Effector memory CD4-positive, alpha-beta T cell (primary cell): ENCODE measurements at places on chromosomes 12 and 14.

DNA sequence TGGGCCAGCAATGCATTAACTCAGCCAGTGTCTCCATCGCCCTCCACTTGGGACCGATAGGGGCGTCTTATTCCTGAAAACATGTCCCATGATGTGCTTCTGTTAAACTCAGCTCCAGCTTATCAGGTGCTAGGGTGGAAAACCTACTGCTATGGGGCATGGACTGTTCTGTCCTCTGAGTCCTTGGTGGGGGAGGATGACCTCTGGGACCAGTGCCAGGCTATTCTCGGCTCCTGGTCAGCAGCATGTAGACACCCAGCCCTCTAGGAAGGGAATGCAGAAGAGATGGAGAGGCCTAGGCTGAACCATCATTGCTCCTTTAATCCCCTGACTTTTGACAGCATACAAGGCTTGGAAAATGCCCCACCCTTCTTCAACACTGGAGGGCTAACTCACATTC lies 486.2 kb downstream of the MED13L start:
- DNase-seq, result no peak

DNA sequence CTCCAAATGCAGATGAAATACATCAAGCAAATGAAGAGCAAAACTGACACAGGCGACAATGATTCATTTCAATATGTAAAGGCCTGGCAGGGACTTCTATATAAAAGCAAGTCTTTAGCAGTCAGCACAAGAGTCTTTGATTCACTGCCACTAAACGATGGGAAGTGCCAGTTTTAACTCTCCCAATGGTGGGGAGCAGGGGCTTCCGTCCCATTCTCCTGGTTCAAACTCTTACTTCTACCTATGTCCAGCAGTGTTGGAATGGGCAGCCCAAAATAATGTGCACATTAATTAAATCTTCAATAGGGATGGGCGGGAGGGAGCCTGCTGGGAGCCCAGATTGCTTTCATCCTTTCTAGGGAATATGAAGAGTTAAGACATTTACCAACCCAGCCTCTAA lies 97.5 kb upstream of the MDM1 start:
- DNase-seq, result no peak

DNA sequence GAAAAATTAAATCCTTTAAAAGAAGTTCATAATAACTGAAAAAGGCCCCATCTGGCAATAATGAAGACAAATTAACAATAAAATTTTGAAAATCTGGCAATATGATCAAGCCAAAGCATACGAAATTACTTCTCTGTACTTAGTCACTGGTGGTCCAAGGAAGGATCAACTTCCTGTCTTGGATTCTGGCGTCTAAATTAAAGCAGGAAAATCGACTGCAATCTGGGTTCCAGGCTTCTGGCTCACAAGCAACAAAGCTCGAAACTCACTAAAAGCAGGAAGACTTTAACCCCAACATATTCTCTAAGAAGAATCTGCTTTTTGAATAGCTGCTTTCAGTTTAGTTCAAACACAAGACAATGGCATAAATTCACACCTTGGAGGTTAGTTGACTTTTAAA lies 49.7 kb downstream of the LRIG3 start:
- no peak for DNase-seq

DNA sequence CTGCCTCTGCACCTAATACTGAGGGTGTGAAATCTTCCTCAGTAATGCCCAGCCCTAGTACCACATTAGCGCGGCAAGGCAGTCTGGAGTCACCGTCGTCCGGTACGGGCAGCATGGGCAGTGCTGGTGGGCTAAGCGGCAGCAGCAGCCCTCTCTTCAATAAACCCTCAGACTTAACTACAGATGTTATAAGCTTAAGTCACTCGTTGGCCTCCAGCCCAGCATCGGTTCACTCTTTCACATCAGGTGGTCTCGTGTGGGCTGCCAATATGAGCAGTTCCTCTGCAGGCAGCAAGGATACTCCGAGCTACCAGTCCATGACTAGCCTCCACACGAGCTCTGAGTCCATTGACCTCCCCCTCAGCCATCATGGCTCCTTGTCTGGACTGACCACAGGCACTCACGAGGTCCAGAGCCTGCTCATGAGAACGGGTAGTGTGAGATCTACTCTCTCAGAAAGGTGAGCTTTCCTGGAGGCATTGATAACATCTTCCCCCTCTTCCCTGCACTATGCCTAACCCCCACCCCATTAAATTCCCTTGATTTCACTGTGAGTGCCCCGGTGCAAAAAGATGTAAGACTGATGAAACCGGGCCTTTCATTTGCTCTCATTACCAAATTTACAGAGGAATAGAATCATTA lies 291.4 kb downstream of the NAV3 start:
- no peak for DNase-seq
